M059J (cell line): ENCODE measurements at places on chromosomes 12 and 14. TPM values are rescaled to one million over a fixed set of nuclear protein-coding genes. Genes with fewer than 3 reads are reported as not detected.

Gene HCAR2
- total RNA-seq, result not detected in 2 replicates

Gene FGD4
- total RNA-seq, result 0.59 and 3.0 TPM in 2 replicates

GRCh38 chr14:32102968-32103367, 25.9 kb downstream of the ARHGAP5 start:
- no peak for DNase-seq

Gene CNTN1
- total RNA-seq, result 0.74 and 4.9 TPM in 2 replicates

Gene REC8
- total RNA-seq, result 1.3 and 4.8 TPM in 2 replicates

DNA sequence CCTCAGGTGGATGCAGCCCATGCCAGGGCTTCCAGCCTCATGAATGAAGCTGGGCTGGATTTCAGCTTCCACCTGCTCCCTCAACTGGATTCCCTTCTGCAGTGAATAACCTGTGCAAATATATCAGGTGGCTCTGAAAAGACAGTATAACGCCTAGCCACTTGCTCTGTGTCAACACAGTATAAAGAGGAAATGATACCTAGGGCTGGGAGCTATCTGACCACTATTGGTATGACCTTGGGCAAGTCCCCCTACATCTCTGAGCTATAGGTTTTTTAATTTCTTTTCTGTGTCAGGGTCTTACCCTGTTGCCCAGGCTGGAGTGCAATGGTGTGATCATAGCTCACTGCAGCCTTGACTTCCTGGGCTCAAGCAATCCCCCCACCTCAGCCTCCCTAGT, 19.8 kb downstream of the ISM2 start:
- DNase-seq, result no peak

GRCh38 chr14:84581041-84581440, 948.9 kb upstream of the FLRT2 start:
- no peak for DNase-seq

GRCh38 chr14:53316504-53316903, 163.4 kb upstream of the DDHD1 start:
- DNase-seq, result peak; percentile 20

GRCh38 chr12:1592444-1593173, 1.8 kb downstream of the FBXL14 start:
- peak; percentile 74 for DNase-seq

DNA sequence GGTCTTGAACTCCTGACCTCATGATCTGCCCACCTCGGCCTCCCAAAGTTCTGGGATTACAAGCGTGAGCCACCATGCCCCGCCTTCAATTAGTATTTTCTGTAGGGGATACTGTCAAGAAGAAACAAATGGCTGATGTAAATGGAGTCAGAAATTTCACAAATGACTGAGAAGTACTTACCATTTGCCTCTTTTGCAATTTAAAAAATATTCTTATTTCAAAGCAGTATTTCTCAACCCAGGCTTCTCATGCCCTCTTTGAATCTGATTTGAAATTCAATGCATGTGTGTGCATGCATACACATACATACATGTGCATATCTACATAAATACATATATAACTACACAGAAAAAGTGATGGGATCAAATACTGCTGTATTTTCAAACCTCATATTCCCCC, 4.4 kb downstream of the PSMA6 start:
- DNase-seq, result no peak

DNA sequence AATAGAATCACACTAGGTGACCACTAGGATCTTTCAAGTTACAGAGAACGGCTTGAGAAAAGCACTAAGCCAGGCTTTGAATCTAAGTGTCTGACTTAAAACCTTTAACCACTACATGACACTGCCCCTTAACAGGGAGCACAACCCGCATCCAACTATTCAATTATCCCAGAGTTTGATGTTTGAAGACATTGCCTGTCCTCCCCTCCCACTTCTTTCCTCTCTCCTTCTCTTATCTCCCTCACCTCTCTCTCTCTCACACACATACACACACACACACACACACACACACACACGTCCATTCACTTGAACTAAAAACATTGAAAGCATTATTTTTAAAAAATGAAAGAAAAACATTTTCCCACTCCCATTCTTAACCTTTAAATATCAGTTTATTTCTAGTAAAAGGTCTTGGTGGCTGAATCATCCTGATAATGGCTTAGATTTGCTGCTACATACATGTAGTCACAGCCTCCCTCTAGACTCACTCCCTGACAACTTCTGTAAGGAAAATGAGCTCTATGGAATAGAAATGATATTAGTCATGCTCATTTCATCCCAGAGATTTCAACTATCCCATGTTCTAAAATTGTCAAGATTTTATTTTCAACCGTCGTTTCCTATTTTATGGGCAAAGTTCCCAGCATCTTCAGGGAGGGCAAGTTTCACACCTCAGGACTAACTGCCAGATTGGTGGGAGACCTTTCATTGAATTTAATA, 53.5 kb upstream of the RAP1B start:
- DNase-seq, result peak; percentile 84

DNA sequence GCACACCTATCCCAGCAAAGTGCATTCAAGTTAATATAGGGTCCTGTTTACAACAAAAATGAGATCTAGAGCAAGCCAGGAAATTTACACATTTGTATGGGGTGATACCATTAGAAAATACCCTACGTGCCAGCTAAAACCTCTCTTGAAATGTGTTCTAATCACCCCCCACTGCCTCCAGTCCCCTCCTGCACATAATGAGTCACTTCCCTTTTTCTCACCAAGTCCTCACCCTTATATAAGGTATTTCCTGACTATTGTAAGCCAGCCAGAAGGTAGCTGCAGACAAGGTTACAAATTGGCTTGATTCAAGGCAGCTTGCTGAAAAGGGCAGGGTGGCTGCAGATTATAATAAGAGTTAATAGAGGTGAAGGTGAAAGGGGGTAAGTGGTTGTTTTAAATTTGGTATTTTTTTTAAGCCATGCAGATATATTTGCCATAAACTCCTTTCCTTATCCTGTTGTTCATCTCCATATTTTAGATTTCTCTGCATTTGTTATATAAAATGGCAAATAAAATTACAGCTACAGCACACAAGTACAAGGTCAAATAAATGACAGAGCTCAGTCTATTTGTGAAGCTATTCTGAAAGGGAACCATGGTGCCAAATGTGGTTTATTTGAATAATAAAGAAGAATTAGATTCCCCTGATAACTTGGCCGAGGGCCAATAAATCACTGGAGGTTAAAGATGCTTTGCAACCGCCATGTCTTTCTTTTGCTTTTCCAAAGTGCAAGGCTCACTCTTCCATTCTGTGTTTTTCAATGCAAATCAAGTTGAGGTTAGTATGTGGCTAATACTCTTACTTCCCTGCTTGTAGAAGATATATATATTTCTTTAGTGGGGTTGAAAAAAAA, 385.9 kb downstream of the EGLN3 start:
- DNase-seq, result peak; percentile 93

- DNase-seq, result no peak
These were observed 61.6 kb upstream of the GNPNAT1 start for GRCh38 chr14:52852810-52853521.

DNA sequence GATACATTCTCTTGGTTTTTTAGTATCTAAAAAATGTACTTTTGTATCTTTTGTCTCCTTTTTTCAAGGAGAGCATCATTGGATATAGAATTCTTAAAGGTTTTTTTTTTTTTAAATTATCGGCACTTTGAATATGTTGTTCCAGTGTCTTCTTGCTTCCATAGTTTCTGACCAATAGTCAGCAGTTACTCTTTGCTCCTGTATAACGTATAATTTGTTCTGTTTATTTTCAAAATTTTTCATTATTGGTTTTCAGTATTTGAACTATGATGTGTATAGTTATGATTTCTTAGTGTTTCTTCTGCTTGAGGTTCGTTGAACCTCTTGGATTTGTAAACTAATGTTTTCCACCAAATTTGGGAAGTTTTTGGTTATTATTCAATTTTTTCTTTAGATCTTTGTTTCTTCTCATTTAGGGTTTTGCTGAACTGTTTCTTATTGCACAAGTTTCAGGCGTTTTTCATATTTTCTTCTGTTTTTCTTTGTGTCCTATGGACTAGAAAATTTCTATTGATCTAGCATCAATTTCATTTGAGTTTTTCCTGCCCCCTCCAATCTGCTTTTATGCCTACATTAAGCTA, 93.9 kb downstream of the PLBD1 start:
- peak; percentile 36 for DNase-seq

DNA sequence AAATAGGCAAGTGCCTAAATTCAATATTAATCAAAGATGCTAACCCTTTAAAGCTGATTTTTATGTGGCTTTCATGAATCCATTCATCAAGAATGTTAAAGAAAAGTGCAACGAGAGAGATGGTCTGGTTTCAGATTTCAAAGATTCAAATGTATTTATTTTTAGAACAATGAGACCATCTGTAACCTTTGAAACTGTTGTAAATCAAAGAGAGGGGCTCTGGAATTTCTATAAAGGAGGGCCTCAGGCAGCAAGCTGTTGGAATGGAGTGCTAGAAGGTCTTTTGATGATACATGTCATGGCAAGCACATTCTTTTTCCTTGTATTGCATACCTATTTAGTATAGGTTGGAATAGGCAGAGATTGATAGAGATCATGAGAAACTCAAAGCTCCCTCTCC, 433.0 kb downstream of the LRIG3 start:
- peak; percentile 80 for DNase-seq

GRCh38 chr12:49187184-49187583, 1.7 kb downstream of the TUBA1A start:
- DNase-seq, result peak; percentile 15

GRCh38 chr12:3518902-3519301, 27.9 kb downstream of the PRMT8 start:
- no peak for DNase-seq

- no peak for DNase-seq
These were observed 216.7 kb downstream of the NUAK1 start for GRCh38 chr12:105921872-105922669.

Gene DNAI7
- total RNA-seq, result 0.39 and 0.59 TPM in 2 replicates

DNA sequence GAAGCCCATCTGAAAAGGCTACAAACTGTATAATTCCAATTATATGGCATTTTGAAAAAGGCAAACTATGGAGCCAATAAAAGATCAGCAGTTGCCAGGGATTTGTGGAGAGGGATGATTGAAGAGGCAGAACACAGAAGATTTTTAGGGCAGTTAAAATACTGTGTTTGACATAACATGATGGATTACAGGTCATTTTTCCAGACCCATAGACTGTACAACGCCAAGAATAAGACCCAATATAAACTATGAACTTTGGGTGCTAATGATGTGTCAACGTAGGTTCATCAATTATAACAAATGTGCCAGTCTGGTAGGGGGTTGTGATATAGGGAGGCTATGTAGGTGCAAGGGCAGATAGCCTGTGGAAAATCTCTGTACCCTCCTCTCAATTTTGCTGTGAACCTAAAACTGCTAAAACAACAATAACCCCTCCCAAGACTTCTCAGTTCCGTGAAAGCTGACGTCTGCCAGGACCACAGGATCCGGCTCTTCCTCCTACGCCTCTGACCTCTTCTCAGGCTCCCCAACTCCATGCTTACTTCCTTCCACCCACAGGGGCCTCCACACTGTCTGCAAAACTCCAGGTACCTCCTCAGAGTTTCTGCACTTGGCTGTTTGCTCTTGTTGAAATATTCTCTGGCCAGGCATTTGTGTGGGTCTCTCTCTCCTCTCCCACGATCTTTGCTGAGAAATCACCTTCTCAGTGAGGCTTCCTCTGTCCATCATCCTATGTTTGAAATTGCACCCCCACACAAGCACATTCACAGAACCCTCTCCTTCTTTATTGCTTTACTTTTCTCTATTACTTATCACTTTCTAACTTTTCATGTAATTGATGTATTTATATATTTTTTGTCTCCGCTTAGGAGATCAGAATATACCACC, 131.4 kb downstream of the BBS10 start:
- no peak for DNase-seq

DNA sequence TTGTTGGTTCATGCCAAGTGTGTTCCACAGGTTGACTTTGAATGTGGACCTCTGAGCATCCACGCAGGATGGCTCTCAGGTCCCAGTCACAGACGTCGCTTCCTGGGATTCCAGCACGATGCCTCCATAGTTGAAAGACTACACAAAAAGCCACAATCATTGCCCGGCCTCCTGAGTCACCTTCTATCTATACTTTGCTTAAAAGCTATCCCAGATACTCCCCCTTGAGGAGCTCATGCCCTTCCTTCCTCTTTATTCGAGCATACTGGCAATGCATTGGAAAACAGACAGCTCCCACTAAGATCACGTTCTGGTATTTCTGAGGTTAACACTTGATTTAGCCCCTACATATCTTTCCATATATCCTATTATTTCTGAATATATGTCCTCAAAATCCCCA, 40.1 kb downstream of the ZNF664 start:
- DNase-seq, result no peak

GRCh38 chr12:111816065-111816615, 25.9 kb upstream of the MAPKAPK5 start:
- no peak for DNase-seq

DNA sequence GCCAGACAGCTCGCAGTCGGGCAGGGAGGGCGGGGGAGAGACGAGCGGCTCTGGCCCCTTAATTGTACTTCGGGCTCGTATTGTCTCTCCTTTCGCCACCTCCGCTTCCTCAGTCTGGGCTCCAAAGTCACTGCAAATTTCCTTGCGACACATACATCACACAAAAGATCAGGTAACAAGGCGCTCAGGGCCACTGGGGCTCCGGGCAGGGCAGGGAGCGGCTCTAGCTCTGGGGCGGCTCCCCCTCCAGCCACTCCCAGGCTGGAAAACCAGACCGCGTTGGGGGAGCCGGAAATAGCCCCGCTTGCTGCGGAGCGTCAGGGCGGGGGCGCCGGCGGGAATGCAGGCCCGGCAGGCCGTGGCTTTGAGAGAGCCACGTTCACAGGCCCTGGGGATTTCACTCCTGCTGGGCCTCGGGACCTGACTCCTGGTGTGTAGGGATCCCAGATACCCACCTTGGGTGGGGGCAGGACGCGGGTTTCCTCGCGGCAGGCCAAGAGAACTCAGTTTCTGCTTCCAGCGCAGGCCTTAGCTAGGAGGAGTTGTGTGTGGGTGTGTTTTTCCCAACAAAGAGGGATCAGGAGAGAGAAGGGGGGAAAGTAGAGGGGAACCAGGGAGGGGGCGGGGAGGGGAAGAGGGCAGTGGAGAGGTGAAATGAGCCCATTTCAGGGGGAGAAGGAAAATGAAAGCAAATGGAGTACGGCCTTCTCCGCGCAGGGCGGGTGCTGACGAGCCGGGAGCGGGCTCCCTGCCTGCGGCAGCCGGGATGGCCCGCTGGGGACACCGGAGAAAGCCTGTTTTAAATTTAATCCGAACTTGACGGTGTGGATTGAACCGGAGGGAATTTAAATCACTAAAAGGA, 4.4 kb upstream of the HOXC9 start:
- no peak for DNase-seq

GRCh38 chr12:131269551-131269950, 315.8 kb downstream of the ADGRD1 start:
- DNase-seq, result no peak
